ENCODE measurements at places on chromosomes 4 and X.

DNA sequence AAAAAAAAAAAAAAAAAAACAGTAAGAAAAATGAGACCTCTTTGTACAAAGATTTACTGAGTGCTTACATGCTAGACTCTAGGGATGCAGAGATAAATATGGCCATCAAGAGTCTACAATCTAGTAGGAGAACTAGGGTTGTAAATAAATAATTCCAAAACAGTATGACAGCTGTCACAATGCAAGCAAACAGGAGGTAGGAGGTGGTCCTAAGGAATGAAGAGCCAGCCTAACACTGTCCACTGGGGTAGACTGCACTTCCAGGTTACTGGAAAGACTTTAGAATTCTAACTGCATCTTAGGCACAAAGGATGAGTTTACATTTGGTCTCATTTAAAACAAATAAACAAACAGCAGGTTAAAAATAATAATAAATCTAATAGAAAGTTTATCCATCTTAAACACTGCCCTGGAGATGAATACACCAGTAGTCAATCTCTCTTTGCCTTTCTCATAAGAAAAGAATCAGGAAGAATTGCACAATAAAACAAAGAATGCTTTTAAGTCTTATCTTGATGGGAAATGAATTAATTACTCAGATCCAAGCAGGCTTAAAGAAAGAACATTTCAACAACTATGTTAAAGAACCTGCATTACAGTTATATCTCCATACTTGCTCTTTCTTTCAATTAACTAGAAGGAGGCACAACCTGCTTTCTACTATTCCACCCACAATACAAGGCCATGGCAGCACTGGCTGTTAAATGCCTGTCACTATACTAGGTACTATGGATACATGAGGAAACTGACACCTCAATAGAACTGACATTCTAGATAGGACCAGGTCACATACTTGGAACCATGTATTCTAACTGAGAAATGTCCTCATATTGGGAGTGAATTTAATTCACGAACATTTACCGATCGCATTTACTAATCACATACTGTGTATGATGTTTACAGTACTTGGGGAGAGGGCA lies 12.7 kb downstream of the ADGRA3 start:
- DNase-seq = no peak

DNA sequence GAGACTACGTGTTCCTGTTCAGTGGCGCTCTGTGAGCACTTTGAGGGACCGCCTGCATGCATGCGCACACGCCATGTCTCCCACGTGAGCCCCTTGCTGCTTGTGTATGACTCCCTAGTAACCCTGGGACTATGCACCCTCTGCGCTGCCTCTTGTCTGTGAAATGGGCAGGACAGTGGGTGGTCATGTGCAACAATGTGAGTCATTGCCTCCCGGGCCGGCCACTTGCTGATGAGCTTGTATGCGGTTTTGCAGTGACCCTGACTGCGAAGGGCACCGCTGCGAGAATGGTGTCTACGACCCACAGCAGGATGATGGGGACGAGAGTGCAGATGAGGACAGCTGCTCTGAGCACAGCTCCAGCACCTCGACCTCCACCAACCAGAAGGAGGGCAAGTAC lies 61.4 kb downstream of the TNIP2 start:
- DNase-seq = no peak

- no peak for DNase-seq
Observed at GRCh38 chr4:152785639-152786615, 6.2 kb downstream of the ARFIP1 start.

GRCh38 chr4:74796631-74797030 lies 2.3 kb upstream of the BTC start:
- DNase-seq = no peak

DNA sequence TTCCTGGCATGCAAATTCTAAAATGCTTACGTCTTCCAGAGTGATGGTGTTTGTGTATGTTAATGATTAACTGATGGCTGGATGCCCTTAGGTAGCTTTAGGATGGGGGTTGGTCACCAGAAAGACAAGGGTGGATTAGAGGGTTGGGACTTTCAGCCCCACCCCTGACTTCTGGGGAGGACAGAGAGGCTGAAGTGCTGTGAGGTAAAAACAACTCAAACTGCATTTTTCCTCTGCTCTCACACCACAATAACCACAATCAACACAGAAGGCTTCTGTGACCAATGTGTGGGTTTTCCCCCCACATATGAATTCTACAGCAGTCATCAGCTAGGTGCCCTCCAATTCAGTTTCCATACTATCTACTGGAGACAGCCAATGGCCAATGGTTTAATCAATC lies 18.7 kb upstream of the DDIT4L start:
- DNase-seq = no peak

DNA sequence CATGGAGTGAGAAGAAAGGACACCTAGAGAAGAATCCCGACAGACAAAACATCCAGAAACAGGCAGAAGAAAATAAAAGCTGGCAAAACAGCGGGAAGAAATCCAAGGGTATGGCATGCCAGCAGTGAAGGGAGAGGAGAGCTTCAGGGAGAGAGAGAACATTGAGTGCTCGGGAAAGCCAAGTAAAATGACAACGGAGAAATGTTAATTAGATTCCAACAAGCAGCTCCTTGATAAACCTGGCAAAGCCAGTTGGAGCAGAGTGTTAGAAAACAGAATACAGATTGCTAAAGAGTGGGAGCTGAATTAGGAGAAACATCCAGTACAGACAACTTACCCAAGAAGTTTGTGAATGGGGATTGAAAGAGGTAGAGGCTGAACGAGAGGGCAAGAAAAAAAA lies 40.4 kb upstream of the MAOA start:
- DNase-seq = no peak

GRCh38 chr4:106677213-106677612 lies 308.6 kb upstream of the GIMD1 start:
- DNase-seq = no peak

DNA sequence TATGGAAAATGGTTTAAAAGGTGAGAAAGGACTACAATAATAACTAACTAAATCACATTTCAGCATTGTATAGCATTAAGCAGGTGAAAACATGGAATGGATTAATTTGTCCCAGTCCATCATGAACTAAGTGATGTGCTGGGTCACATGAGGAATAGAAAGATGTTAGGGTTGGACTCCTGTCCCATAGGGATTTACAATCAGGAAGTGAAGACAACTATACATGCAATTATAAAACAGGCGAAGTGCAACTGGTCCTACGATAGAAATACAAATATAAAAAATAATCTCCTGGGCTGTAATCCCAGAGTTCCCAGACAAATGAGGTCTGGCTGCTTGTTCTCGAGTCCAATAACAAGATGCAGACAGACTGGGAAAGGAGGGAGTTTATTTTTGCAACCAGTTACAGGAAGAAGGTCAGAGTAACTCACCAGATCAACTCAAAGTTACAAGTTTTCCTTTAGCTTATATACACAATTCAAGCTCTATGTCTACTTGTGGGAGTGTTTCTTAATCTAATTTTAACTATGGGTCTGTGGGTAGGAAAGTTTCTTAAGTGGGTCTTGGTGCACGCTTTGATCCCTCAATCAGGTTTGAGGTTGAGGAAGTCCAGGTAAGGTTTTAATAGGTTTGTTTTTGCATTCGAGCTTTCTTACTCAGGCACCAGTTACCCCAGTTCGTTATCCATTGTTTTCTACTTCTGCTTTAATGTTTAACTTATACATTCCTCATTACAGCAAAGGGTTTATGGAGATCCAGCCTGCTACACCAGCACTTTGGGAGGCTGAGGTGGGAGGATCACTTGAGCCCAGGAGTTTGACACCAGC lies 50.1 kb downstream of the IGFBP7 start:
- DNase-seq = no peak

GRCh38 chrX:149715468-149715867 lies 3.6 kb downstream of the MAGEA11 start:
- DNase-seq = no peak

DNA sequence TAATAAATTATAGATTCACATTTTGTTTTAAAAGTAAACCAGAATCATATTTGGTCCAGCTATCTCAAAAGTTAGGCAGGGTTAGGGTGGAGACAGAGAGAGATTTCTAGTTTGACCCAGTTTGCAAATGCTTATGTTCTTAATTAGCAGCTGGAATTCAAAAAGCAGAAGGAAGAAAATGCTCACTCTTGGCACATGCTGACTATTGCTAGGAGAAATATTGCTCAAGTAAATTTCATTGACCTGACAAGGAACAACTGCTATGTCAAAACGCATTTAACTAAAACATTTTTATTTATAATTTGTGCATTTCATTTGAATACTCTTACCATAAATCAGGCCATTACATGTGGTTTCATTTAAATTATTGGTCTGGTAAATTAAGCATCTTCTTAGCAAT lies 131.8 kb downstream of the GLRA3 start:
- no peak for DNase-seq

DNA sequence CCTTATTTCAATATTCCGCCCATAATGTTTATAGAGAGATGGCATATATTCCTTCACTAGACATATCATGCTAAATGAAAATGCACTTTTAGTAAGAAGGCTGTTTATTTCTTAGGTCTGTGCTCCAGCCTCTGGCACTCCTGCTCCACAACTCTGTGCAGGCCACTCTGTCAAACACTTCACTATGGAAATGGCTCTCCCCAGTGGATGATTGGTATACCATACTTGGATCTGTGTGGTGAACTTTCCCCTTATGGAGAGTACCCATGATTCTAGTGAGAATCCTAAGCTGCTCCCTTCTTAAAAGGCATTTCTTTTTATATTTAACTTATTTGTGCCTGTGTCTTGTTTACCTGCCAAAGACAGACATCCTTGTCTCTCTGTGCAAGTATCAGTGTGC lies 480.1 kb upstream of the GALNT7 start:
- DNase-seq = no peak

- DNase-seq = no peak
Observed at GRCh38 chrX:131305926-131306325, 16.8 kb upstream of the IGSF1 start.

DNA sequence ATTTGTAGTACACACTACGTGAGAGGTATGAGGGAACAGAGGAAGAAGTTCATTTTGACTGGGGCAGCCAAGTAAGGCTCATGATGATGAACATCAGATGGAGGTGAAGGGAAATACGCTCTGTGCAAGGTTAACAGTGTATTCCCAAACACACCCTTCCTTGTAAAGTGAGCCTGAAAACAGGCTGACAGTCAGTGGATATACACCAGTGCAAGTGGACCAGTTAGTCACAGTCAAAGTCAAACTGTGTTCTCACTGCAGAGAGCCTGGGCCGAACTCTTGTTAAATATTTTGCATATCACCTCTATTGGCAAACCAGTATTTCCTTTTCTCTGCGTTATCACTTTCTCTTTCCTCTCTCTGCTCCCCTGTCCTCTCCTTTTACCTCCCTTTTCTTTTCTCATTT lies 23.4 kb upstream of the RHOH start:
- no peak for DNase-seq

DNA sequence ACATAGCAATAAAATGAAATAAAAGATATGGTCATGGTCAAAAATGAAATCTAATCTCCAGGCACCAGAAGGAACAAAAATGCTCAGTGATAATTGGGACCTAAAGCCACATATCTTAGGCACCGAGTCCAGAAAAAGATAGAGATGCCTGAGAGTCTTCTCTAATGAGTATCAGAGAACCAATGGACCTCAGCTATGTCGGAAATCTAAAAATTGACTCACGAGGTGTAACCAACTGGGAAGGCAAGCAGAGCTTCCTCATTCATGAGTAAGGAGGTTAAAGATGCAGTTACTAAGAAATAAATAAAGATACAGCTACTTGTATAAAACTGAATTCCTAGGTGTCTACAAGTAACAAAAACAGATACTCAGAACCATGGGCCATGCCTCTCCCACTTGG lies 72.1 kb downstream of the KLHL34 start:
- DNase-seq = no peak

GRCh38 chrX:139933904-139934303 lies 1.1 kb upstream of the ATP11C start:
- no peak for DNase-seq

DNA sequence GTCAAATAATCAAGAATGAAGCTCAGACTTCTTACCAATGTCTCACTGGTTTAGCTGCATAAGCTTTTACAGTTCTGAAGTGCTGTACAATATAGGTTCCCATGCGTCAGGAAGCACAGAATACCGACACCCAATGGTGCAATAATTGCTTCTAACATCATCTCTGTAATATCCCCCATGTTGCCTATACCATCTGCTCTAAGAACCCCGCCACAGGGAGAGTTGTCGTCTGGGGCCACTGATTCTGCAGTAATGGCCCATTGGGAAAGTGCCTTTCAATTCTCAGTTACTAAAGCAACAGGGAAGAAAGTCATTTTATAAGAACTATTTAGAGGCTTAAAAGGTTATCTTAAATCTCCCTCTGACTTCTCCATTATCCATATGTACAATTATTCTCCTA lies 94.9 kb downstream of the GLRA3 start:
- DNase-seq = no peak

GRCh38 chrX:133390676-133391075 lies 24.6 kb downstream of the GPC4 start:
- DNase-seq = no peak

- no peak for DNase-seq
Observed at GRCh38 chr4:7156328-7156727, 36.0 kb upstream of the SORCS2 start.

- no peak for DNase-seq
Observed at GRCh38 chrX:114006664-114007063, 577.2 kb upstream of the HTR2C start.

DNA sequence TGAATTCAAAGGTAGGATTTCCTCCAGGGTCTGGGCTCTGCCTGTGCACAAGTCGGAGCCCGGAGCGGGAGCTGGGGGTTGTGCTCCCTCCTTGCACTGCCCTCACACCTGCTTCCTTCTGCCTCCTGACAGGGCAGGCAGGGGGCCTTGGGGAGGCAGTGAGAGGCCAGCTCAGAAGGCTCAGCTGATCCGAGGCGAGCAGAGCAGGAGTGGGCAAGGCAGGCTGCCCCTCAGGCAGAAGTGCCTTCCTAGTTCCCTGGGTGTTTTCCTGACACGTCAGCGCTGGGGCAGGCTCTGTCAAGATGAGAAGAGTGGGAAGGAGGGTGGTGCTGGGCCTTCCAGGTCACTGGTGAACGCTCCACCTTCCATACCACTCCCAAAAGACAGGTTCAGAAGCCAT lies 5.5 kb upstream of the IRAK1 start:
- no peak for DNase-seq

DNA sequence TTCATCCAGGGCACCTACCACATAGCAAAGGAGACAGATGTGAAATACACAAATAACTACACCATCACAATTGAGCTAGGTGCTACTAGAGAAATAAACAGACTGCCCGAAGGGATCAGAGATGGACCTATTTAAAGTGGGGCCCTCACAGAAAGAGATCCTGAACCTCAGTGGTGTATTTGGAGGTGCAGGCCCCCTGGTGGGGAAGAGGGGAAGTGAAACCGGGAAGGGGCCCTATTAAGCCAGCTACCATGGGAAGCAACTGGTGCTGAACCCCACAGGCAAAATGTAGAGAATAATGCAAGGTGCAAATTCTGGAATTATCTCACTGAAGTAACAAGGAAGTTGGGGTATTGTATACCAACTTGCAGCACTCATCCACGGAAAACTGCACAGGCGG lies 78.6 kb upstream of the FAM9A start:
- no peak for DNase-seq

GRCh38 chrX:120514236-120514635 lies 45.1 kb upstream of the LAMP2 start:
- no peak for DNase-seq

- DNase-seq = no peak
Observed at GRCh38 chrX:136425996-136426395, 61.8 kb upstream of the BRS3 start.

All from stimulated activated CD8-positive, alpha-beta memory T cell treated with anti-CD3 and anti-CD28 coated beads, Interleukin-4, amount 100 ng/mL, for 1 hour (primary cell).